ENCODE measurements at places on chromosomes 7 and 10. TPM values are rescaled to one million over a fixed set of nuclear protein-coding genes. Genes with fewer than 3 reads are reported as not detected.

DNA sequence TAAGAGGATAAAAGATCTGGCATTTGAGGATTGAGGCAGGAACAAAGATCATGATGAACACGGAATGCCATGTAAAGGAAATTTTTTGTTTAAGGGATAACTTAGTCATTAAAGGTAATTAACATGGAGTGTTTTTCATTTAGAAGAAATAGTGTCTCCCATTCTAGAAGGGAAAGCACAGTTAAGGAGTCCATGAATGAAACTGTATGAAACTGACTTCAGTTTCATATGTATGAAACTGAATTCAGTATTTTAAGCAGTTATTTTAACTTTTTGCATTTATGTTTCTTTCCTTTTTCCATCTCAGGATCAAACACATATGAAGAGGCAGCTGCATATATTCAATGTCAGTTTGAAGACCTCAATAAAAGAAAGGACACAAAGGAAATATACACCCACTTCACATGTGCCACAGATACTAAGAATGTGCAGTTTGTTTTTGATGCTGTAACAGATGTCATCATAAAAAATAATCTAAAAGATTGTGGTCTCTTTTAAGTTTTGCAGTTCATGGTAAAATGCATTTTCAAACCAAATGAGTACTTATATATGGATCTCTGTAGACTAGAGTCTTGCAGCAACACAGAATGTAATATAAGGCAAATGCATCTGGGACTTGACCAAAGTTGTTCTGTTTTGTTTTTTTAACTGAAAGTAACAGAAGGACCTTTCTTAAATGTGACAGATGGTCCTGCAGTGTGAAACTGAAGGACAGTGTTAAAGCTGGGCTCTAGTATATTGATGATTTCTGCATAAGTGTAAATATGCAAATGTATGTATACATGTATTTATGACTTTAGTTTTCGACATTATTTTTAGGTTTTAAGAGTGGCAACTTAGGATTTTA is 82.6 kb downstream of the GNAI1 start:
- H3K27ac ChIP-seq = no peak overlapping the region
- peaks cover 2% of the 10 kb centered on the region for H3K36me3 ChIP-seq
- no peaks in the 10 kb centered on the region for H3K27me3 ChIP-seq
- peaks cover 4% of the 10 kb centered on the region for H3K4me1 ChIP-seq

RBM48 gene
- 12.2 TPM for total RNA-seq

DNA sequence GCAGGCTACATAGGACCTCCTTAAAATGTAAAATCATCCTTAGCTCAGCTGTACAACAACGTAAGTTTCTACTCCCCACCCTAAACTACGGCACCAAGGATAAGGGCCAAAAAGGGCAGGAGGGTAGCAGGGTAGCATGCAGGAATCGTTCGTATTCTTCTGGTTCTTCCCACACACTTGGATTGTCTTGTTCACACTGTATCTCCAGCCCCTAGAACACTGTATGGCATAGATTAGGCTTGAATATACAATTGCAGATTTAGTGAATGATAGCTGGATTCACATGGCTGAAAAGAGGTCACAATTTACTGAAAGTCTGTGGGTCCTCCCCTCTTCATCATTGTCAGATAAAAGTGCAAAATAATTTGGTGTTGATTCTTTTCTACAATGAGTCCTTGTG is 28.2 kb upstream of the PRKAR2B start:
- no peak overlapping the region for H3K27ac ChIP-seq
- H3K36me3 ChIP-seq = no peaks in the 10 kb centered on the region
- no peaks in the 10 kb centered on the region for H3K4me1 ChIP-seq
- no peak for DNase-seq

- no peaks in the 10 kb centered on the region for H3K36me3 ChIP-seq
- H3K4me3 ChIP-seq = no peak overlapping the region
- no peaks in the 10 kb centered on the region for H3K27me3 ChIP-seq
These were observed 70.5 kb downstream of the KLF6 start for GRCh38 chr10:3714531-3714930.

MBL2 gene
- not detected for total RNA-seq

IMPDH1 gene
- 56.5 TPM for total RNA-seq

GRCh38 chr7:85781606-85782005 is 594.8 kb upstream of the SEMA3D start:
- no peaks in the 10 kb centered on the region for H3K36me3 ChIP-seq
- no peak for DNase-seq
- H3K4me1 ChIP-seq = no peaks in the 10 kb centered on the region
- no peaks in the 10 kb centered on the region for H3K27me3 ChIP-seq
- no peak overlapping the region for H3K27ac ChIP-seq

OR2A1 gene
- under 0.01 TPM for total RNA-seq

VIPR2 gene
- total RNA-seq = under 0.01 TPM

- peak; percentile 63 for DNase-seq
- no peaks in the 10 kb centered on the region for H3K4me1 ChIP-seq
- no peaks in the 10 kb centered on the region for H3K27me3 ChIP-seq
- H3K36me3 ChIP-seq = no peaks in the 10 kb centered on the region
- no peak overlapping the region for H3K4me3 ChIP-seq
These were observed 28.0 kb downstream of the VIM start for GRCh38 chr10:17256051-17256450.

- H3K4me1 ChIP-seq = no peaks in the 10 kb centered on the region
- peak; percentile 60 for DNase-seq
- no peak overlapping the region for H3K27ac ChIP-seq
- no peaks in the 10 kb centered on the region for H3K36me3 ChIP-seq
- no peaks in the 10 kb centered on the region for H3K27me3 ChIP-seq
These were observed 85.6 kb downstream of the PRKG1 start for GRCh38 chr10:51159841-51160240.

DNA sequence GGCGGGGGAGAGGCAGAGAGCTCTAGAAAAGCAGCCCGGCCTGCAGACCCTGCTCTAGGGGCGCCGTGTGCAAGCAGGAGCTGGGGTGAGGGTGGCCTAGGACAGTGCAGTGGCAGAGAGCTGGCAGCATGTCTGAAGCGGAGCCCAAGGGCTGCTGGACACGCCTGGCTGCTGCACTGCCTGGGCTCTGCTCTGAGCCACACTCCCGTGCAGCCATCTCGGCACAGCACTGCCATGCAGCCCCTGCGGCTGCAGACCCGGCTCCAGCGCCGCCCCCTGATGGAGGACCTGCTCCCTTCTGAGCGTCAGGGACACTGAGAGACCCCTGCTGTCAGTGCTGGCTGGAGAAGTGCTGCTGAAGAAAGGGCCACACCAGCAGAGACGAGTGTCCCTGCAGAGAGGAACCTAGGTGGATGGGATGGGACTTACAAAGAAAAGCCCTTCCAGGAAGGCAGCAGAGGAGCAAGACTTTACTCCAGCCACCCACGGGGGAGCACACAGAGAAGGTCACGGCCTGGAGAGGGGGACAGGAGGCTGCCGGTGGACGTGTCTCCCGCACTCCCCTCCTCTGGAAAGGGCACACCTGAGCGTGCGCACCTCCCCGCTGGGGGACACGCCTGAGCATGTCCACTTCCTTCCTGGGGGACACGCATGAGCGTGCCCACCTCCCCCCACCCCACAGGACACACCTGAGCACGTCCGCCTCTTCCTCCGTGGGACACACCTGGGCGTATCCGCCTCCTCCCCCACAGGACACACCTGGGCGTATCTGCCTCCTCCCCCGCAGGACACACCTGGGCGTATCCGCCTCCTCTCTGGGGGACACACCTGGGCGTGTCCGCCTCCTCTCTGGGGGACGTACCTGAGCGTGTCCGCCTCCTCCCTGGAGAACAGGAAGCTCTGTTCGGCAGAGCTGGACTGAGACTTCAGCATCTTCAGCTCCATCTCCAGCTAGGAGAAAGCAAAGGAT is 252.9 kb downstream of the MAD1L1 start:
- no peaks in the 10 kb centered on the region for H3K4me1 ChIP-seq
- no peak for DNase-seq
- no peak overlapping the region for H3K27ac ChIP-seq
- no peak overlapping the region for H3K4me3 ChIP-seq
- no peaks in the 10 kb centered on the region for H3K27me3 ChIP-seq

GRCh38 chr10:71804077-71804476 is 30.8 kb upstream of the VSIR start:
- DNase-seq = no peak
- no peak overlapping the region for H3K4me3 ChIP-seq
- no peaks in the 10 kb centered on the region for H3K4me1 ChIP-seq

All from fibroblast of lung (primary cell).